ENCODE measurements at places on chromosomes 1 and 21.

- DNase-seq, result no peak
Measured at GRCh38 chr1:76374086-76374485, 299.5 kb downstream of the ST6GALNAC3 start.

DNA sequence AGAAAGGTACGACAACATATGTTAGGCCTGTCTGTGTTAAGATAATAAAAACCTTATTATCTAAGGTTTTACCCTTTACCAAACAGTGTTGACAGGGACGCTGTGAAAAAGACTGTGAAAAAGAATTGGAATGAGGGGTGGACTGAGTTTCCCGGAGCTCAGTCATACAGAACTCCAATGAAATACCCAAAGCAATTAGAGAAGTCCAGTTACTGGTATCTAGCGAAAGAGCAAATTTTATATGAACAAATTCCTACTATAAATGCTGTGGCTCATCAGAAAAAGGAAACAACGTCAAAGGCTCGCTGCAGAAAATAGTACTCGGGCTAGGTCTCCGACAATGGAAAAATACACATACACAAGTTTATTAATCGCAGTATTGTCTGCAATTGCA is 708 bp upstream of the RBBP5 start:
- no peak for DNase-seq

- peak; percentile 70 for DNase-seq
Measured at GRCh38 chr1:50348449-50349241, 74.6 kb downstream of the DMRTA2 start.

- no peak for DNase-seq
Measured at GRCh38 chr1:245179706-245180105, 24.9 kb downstream of the KIF26B start.

- no peak for DNase-seq
Measured at GRCh38 chr1:198607714-198608113, 31.1 kb upstream of the PTPRC start.

Measured in H54 (cell line).